ENCODE measurements at places on chromosomes 12 and 14.

GRCh38 chr14:71753976-71754375, 178.3 kb upstream of the RGS6 start:
- H3K27me3 ChIP-seq = no peaks in the 10 kb centered on the region
- no peak for DNase-seq
- H3K27ac ChIP-seq = no peak overlapping the region
- no peak overlapping the region for H3K4me3 ChIP-seq
- H3K36me3 ChIP-seq = no peaks in the 10 kb centered on the region

- H3K27ac ChIP-seq = peak within 1 kb of the TSS; percentile 16
- H3K36me3 ChIP-seq = no peaks in the 10 kb centered on the region
- H3K27me3 ChIP-seq = no peaks in the 10 kb centered on the region
- DNase-seq = no peak
- H3K4me1 ChIP-seq = no peaks in the 10 kb centered on the region
Measured at GRCh38 chr12:10171973-10172728, at the start of gene OLR1. Gene OLR1 (minus strand): TSS chr12:10172132. CDS start chr12:10172077, 55 bp downstream.

DNA sequence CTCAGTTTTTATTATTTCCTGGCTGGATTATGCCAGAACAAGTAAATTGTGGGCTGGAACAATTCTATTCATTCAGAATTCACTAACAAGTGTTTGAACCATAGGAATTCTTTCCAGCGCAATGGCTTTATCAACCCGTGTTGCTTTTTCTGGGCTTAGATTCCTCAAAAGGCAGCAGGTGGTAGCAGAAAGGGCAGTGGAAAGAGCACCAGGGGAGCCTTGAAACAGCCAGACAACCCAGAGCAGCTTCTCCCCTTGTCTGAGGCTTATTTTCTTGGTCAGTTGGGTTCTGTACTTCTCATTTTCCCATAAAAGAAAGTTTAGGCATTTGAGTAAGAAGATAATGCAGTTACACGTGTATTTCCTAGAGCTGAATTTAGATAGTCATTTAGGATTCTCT, 130.7 kb downstream of the OTOGL start:
- H3K4me3 ChIP-seq = no peak overlapping the region
- H3K36me3 ChIP-seq = no peaks in the 10 kb centered on the region
- no peak overlapping the region for H3K27ac ChIP-seq
- H3K27me3 ChIP-seq = no peaks in the 10 kb centered on the region
- no peaks in the 10 kb centered on the region for H3K4me1 ChIP-seq

- DNase-seq = no peak
- H3K4me3 ChIP-seq = no peak overlapping the region
- H3K36me3 ChIP-seq = no peaks in the 10 kb centered on the region
- no peaks in the 10 kb centered on the region for H3K27me3 ChIP-seq
Measured at GRCh38 chr12:8465301-8465996, 9.7 kb downstream of the CLEC6A start.
